ENCODE measurements at places on chromosomes 2 and 18.

GRCh38 chr2:33365264-33365970 is 111.0 kb upstream of the RASGRP3 start:
- DNase-seq = no peak

GRCh38 chr2:128396500-128396891 is 77.8 kb upstream of the HS6ST1 start:
- DNase-seq = no peak

DNA sequence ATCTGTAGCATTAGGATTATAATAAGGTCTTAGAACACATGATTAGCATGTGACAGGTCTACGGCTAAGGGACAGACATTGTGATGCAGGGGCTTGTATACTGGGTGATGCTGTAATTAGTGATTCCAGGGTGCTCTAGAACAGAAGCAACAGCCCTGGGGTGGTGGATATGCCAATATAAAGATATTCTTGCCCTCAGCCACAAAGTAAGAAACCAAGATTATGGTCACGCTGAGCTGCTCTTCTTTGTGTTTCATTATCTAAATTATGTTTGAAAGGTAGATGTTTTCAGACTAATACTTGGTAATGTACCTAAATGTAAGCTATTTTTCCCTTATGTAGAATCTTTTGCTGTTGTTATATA is 45.3 kb downstream of the FN1 start:
- no peak for DNase-seq

DNA sequence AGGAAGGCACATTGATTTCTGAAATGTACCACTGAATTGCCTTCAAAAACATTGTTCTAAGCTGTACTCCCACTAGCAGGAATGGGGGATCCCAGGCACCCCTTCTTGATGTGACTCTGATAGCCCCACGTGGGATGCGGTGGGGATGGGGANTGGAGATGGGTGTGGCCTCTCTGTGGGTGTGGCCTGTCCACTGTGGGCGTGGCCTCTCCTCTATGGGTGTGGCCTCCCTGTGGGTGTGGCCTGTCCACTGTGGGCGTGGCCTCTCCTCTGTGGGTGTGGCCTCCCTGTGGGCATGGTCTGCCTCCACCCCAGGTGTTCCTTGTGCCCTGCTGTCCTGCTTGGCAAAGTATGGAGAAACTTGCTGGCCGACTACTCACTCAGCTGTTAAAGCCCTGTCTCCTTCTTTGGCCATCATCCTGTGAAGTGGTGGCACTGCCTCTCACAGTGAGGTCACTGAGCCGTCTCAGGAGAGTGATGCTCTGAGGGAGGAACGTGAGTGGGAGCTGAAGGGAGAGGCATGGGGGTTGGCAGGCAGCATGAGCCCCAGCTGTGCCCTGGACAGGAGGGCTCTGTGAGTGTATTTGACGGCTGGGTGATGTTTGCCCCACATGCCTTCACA is 6.7 kb upstream of the PARD6G start:
- DNase-seq = no peak

- DNase-seq = no peak
Observed at GRCh38 chr2:234950730-234951663, 820 bp upstream of the SH3BP4 start.

GRCh38 chr2:172072303-172072702 is 13.0 kb upstream of the DLX1 start:
- DNase-seq = no peak

DNA sequence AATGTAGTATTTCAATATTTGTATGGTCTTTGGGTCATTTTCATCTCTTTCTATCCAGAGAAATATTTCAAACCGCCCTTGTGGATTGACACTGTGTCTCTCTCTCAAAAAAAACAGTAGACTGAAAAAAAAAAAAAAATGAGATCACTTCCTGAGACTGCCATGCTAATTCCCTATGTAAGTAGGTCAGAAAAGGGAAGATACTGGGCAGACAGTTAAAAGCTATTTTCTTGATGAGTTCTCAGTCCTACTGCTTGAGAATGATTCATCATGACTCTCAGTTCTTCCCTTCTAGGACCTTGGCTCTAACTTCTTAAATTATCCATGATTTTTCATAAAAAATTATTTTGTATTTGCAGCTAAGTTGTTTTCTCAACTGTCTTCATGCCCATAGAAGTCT is 672.3 kb upstream of the REG3G start:
- DNase-seq = no peak
